CD4-positive, alpha-beta T cell treated with Interleukin-4 for 4 hours (primary cell): ENCODE measurements at places on chromosomes 7 and 10.

- DNase-seq, result peak; percentile 6
These were observed 51.3 kb upstream of the STEAP4 start for GRCh38 chr7:88357781-88358525.

- no peak for DNase-seq
These were observed 59.9 kb downstream of the WDFY4 start for GRCh38 chr10:48744587-48744986.

DNA sequence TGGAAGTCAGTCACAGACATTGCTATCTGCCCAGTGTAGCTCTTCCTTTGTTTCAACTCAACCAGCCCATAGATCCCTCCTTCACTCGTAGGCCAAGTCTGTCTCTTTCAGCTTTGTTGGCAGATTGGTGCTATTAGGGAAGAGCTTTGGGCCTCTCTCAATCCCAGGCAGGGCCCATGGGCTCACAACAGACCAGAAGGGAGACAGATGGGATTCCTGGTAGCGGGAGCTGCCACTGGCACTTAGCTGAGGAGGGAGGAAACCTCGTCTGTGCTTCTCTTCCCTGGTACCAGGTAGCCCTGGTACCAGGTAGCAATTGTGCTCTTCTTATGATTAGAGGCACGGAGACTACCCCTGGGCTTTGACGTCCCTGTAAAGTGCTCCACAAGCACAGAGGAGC is 592.0 kb downstream of the TYW1 start:
- DNase-seq, result no peak

DNA sequence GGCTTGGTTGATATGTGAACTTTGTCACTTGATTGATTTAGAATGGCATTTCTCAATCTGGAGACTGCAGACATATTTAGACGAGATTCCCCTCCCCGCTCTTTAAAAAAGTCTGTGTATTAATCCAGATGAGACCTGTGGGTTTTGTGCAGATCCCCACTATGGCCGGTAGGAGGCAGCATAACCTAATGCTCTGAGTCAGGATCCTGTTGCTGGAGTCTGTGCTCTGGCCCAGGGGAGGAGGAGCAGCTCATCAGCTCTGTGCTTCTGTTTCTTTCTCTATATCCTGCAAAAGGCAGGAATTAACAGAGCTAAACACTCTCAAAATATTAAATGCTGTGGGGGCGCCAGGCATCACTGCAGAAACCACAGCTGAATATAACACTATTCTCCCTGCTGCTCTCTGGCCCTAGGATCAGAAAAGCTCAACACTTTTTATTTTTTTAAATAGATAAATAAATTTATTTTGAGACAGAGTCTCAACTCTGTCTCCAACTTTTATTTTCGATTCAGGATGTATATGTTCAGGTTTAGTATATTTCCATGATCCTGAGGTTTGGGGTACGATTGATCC is 23.9 kb upstream of the SEPHS1 start:
- peak; percentile 77 for DNase-seq

- DNase-seq, result no peak
These were observed 166.3 kb upstream of the ADCY1 start for GRCh38 chr7:45407730-45408408.

DNA sequence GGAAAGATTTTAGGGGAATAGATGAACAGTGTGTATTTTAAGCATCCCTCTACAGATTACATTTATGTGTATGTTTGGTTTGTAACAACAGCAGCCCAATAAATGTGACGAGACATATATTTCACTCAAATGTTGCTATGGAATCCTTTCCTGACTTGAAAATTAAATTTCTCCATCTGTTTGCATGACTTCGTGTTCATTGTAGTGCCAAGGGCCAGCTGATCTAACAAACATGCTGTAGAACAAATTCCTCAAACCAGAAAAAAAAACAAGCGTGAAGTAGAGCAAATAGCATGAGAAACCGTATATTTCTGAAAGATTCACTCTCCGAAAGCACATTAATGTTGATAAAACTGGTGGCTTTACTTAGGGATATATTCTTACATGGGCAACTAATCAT is 87.8 kb downstream of the NRCAM start:
- no peak for DNase-seq

- DNase-seq, result no peak
These were observed 16.1 kb downstream of the COL17A1 start for GRCh38 chr10:104069613-104070012.

DNA sequence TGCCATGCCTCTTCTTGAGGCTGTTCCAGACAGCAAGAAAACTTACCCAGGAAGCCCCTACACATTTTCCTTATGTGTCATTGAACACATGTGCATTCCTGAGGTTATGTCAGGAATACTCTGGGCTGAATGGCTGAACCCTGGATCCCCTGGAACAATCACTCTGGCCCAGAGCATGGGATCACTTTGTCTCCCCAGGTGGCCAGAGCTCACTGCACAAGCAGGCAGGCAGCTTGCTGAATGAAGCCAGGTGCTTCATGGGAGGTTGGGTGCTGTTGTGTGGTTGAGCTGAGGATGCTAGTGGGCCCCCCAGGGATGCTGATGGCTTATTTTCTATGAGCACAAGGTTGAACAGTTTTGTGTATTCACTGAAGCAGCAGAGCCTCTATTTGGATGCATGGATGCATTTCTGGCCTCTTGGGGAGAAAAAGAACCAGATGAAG is 54.7 kb upstream of the NPTX2 start:
- DNase-seq, result no peak

GRCh38 chr10:33067481-33067880 is 109.5 kb upstream of the ITGB1 start:
- no peak for DNase-seq

DNA sequence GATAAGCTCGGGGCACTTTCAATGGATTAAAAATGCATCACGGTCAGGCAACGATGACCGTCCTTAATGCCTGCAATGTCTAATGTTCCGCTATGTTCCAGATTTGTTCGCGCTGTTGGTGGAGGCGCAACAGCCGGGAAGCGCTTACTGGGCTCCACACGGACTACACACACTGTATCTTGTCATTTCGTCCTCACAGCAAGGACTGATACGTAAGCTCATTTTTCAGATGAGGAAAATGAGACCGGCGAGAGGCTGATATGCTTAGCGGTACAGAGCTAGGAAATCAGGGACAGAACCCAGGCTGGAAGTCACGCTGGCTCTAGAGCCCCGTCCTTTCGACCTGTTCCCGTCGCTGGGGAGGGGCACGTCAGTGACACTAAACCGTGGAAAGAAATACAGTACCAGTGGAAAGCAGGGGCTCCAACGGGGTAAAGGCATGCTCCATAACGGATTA is 670 bp downstream of the TPK1 start:
- DNase-seq, result peak; percentile 38

DNA sequence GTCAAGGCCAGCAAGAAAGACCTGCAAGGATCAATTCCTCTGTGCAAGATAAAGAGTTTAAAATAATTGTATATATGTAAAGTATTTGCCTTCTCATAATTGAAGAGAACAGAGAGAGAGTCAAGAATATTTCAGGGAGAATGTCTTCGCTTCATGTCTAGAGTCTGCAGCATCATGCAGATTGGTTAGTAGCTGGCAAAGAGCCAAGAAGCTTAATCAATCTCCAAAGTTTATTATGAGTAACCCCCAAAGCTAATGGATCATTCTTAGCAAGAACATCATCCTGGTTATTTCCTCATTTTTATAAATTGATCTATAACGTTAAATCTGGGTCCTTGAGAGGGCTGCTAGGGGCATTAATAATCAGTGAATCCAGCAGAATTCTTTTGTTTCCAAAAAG is 38.9 kb upstream of the CTBP2 start:
- no peak for DNase-seq

DNA sequence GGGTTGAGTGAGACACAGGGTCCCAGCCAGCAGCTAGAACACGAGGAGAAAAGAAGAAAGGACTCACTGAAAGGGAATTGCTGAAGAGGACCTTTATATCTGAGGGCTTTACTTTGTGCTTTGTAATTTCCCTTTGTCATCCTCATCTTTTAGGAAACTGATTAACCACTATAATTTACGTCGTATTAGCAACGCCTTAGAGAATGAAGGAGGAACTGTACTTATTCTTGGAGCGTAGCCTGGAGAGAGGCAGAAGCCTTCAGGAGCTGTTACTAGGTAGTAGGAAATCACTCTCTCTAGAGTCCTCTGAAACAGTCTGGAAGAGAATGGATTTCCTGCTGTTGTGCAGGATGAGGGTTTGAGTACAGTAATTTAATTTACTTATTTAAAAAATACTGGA is 101.0 kb upstream of the STEAP1B start:
- no peak for DNase-seq

DNA sequence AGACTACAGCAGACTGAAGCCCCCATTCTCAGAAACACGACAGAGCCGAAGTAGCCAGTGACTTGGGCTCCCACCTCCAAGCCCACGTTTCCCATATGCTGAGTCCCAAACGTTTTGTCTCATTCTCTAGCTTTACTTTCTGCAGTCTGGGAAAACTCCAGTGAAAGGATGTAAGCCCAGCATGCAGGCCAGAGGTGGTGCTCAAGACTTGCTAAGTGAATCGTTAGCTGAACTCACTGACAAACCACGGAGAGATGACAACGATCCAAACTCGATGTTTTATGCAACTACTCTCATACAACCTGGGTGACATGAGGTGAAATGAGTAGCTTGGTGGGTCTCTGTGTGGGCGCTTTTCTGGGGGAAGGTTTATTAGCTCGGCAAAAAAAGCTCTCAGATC is 731.8 kb downstream of the SUGCT start:
- DNase-seq, result no peak

GRCh38 chr10:124955868-124956267 is 13.9 kb downstream of the ZRANB1 start:
- no peak for DNase-seq

- DNase-seq, result no peak
These were observed 6.1 kb downstream of the CRYGN start for GRCh38 chr7:151433721-151434400.

DNA sequence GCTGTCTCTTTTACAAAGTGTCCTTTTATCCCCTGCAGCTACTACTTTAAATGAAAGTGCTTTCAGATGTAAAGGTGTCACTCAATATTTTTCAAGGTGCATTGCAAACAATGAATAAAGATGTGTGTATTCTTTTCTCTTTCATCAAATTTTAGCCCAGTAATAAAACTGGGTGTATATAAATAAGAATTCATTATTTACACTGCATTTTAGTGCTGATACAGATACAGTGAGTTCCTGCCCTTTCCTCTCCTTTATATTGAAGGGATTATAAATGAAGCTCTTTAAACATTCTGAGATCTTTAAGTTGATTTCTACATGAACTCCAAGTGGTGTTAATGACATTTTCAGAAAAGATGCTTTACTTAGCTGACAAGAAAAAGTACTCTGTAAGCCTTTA is 517.5 kb downstream of the PHTF2 start:
- DNase-seq, result no peak

- DNase-seq, result no peak
These were observed 12.3 kb downstream of the SCART1 start for GRCh38 chr10:133465950-133466474.

GRCh38 chr10:93821051-93821772 is 63.5 kb downstream of the LGI1 start:
- DNase-seq, result no peak

DNA sequence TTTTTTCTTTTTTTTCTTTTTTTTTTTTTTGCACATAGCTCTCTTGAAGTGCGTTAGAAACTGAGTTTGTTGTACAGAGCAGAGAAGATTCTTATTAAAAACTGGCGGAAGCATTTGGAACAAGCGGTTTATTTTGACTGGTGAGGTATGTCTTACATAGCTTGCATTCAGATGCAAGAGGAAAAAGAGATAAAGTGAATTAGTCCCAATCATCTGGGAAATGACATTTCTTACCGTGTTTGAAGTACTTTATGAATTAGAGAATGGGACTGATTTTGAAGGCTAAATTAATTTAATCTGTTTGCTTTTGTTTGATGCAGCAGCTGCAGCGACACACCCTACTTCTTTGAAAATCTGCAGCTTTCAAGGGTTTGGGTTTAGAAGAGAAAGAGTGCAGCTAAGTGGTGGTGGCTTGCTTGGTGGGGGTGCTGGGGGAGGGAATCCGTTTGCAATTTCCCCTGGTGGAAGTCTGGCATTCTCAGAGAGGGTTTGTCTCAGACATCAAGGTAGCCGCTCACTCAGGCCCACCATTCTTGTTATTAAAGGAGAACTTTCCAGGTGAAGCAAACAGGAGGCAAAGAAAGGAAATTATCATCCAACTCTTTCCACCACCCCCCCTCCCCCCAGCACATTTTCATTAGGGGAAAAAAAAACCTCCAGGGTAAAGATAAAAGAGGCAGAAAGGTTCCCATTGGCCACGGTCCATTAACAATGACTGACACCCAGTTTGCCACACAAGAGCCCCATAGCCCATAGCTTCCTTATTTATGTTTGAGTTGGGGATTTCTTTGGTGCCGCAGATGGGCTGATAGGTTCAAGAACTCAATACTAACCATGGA is 231.7 kb downstream of the SKIDA1 start:
- DNase-seq, result no peak

DNA sequence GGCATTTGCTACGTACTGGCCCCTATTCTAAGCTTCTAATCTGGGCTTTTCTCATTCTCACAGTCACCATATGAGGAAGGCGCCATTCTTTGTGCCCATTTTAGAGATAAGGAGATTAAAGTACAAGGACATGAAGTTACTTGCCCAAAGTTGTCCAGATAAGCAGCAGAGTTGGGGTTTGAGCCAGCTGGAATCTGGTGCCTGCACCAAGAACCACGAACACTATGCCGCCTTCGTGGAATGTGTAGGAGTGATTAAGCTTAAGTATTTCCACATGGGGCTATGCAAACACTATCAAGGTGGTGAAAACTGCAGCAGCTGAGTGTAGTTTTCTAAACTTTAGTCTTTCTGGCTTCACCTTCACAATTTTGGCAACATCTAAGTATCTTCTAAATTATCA is 342.7 kb upstream of the ETV1 start:
- no peak for DNase-seq

DNA sequence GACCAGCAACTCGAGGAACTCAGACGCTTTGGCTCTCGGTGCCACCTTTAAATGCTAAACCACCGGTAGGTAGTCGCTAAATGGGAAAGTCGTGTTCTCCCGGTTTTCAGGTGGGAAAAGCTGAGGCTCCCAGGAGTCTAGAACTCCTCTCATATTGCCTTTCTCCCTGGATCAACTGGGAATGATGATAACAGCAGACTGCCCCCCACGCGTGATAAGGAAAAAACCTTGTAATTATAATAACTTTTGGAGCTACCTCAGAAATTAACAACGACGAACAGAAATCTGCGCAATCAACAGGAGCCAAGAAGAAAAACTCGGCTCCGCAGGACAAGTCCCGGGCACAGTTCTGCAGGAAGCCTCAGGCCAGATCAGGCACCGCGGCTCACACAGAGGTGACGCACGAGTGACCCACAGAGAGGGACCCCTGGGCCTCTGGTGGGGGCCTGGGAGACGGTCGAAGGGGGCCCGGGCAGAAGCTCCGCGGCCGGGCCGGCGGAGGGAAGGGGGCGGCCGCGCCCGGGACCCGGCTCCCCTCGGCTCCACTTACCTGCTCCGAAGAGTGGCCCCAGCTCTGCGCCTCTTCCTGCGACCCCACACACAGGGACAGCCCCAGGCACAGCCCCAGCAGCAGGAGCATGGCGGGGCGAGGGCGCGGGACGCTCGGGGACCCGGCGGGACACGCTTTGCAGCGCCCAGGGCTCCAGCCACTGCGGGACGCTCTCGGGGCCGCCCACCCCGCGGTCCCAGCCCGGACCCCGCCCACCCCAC is at the start of gene ITIH5:
ITIH5 (minus strand) TSS at position 714 of the 771 bp plus-strand sequence; CDS start at position 640, 74 bp downstream.
- DNase-seq, result no peak
